Cortex of kidney (tissue), 1 donor: ENCODE measurements at places on chromosomes 4 and X.

- DNase-seq, result no peak
Observed at GRCh38 chrX:15382813-15383212, 1.4 kb downstream of the VEGFD start.

DNA sequence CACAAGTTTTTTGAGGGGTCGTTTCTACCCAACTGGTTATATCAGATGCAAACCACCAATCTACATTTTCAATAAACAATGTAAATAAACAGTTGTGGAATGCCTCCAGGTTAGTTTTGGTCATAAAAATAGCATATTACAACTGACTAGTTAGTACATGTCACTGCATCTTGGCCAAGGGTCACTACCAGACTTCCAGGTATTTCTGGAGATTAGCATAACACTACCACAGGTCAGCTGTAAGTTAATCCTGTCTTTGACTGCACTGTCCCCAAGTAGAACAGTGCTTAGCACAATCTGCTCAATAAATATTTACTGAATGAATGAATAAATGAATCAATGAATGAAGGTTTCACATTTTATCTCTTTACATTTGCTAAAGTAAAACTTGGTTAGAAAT lies 64.4 kb downstream of the TBC1D19 start:
- no peak for DNase-seq

- no peak for DNase-seq
Observed at GRCh38 chr4:45971108-45971507, 152.7 kb downstream of the GABRG1 start.

DNA sequence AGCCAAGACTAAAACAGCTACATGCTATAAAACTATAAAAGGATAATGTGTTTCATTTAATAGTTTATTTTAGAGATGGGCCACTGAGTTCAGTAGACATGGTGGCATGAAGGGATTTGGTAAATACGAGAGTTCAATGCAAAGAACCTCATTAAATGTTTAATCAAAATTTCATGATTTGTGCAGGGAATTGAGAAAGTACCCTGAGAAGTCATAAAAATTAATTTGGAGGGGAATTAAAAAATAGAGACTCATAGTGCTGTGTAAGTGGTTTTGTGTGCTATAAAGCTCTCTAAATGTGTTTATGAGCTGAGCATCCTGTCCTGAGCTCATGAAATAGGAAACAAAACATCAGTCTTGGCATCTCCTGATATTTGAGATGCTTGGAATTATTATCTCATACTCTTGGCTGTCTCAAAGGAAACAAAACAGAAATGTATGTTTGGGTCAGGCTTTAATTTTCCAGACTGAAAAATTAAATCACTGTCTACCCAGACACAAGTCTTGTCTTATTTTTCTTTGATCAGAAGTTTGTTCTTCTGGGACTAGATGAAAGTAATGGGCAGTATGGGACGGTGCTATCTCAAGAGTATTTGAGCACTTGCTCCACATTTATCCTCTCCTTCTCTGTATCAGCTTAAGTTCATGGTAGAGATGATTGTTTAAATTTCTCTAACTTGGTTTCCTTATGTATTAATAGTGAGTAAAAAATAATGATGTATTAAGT lies 38.0 kb upstream of the EMCN start:
- no peak for DNase-seq

GRCh38 chr4:11209826-11210225 lies 218.9 kb downstream of the HS3ST1 start:
- no peak for DNase-seq

- no peak for DNase-seq
Observed at GRCh38 chrX:109352066-109352588, 129.8 kb downstream of the GUCY2F start.

- no peak for DNase-seq
Observed at GRCh38 chrX:100625985-100626491, 10.6 kb downstream of the TSPAN6 start.

GRCh38 chr4:107777890-107778289 lies 46.8 kb upstream of the SGMS2 start:
- no peak for DNase-seq

- no peak for DNase-seq
Observed at GRCh38 chrX:20796450-20796849, 529.7 kb upstream of the RPS6KA3 start.

DNA sequence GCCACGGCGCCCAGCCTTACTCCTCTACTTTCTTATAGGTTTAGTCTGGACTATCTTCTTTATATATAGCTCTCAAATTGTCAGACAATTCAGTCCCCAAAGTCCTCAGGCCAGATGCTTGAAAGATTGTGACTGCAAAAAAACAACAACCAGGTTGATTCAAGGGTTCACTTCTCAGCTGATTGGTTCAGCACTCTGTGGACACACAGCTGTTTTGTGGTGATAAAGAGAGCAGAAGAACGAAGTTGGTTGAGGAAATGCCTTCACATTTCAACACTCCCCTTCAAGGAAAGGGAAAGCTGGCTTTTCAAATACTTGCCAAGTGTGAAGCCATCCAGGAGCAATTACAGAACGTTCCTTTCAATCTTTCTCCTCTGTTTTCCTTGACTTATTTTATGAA lies 166.8 kb downstream of the SHROOM3 start:
- no peak for DNase-seq

DNA sequence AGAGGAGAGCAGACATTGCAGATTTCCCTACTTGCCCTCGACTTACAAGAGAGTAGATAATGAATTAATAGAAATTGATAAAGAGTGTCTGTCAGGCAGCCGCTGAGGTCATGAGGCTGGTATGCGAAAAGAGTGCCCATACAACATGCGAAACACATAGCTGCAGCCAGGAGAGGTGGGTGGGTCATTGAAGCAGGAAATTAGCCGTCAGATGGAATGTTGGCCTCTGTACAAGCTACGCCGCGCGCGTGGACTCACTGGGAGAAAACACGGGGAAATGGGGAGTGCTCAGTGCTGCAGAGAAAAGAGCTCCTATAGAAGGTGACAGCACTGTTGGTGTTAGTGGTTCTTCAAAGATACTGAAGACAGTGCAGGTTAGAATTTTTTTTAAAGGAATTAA lies 125.1 kb downstream of the RAPGEF2 start:
- no peak for DNase-seq

DNA sequence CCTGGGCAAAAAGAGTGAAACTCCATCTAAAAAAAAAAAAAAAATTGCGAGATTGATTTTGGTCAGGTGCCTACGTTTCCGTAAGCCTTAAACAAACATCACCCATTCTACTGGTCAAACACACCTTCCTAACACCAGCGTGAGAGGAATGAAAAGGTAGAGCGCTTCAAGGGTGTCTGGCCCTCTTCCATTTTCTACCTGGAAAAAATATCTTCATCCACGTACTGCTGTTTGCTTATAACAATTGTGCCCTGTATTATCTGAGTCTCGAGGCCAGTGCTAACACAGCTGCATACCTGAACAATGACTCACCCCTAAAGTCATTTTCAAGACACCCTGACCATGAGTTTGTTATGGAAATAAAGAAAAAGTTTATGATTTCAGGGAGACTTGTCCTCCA lies 13.9 kb downstream of the TMSB4X start:
- no peak for DNase-seq

DNA sequence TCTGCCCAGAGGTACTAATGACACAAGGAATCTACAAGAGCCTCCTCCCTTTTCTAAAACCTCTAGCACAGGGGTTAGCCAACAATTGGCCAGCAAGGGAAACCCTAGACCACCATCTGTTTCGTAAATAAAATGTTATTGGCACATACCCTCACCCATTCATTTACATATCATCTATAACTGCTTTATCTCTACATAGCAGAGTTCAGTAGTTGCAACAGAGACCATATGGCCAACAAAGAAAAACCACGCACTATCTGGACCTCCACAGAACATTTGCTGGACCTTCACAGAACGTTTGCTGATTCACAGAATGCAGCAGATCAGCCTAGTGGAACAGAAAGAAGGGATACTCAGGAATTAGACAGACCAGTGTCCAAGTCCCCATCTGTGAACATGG lies 9.4 kb downstream of the SLC2A9 start:
- no peak for DNase-seq

- DNase-seq, result no peak
Observed at GRCh38 chr4:150720973-150721518, 139.1 kb downstream of the MAB21L2 start.

DNA sequence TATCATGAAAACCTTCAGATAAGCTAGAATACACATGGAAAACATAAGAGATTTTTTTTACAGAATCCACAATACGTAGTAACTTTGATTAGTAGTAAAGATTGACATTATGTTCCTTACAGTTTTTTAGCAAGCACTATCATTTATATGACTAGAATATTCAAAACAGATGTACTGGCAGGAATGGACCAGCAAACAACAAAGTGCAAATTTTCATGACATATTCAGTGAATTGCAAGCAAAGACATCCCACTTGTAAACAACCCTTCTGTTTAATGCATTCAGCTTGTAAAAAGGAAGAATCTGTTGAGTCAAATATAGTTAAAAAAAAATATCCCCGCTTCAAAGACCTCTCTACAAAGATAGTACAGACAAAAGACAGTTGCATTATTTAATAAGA lies 403.7 kb upstream of the TRAM1L1 start:
- DNase-seq, result no peak

- DNase-seq, result no peak
Observed at GRCh38 chrX:119871245-119871598, 311 bp downstream of the RNF113A start.

DNA sequence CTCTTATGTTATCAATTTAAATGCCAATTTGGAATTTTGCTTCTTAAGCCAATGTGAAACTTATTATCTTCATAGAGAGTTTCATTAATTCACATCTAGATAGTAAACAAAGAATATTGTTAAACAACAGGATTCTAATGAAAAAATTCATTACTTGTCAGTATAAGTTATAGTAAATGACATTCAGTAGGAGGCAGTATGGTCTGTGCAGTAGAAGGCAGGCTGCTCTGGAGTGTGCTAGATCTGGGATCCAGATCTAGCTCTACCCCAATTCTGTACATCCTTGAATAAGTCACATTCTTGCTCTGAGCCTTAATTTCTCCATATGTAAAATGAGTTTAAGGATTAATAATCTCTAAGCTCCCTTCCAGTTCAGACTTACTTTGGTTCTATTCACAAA lies 202.7 kb upstream of the POU3F4 start:
- DNase-seq, result no peak

GRCh38 chr4:91118597-91118996 lies 991.4 kb downstream of the CCSER1 start:
- DNase-seq, result no peak

DNA sequence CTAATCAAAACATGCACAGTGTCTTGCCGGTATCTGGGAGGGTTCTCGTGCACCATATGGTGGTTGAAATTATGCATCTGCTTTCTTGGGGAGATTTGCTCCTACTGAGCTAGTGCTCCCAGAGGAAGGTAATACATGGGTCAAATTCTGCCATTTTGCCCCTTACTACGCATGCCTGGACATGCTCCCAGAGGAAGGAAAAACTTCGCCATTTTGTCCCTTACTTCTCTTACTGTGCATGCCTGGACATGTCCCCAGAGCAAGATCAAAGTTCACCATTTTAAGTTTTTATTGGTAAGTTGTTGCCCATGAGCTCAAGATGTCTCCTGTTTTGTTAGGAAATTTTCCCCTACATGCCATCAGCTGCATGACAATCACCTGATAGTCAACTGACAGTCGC lies 252.1 kb upstream of the KLHL4 start:
- no peak for DNase-seq

DNA sequence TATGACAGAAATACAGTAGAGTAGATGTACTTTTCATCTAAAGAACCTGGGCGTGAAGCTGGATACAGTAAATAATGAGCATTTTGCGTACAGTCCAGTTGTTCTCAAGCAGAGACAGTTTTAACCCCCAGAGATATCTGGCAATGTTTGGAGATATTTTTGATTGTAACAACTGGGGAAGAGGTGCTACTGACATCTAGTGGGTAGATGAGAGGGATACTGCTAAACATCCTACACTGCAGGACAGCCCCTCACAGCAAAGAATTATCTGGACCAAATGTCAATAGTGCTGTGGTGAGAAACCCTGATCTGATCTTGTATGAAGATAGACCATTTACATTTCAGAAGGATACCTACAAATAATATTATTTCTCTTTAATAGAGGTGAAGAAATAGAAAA lies 200.2 kb upstream of the FAM47A start:
- DNase-seq, result no peak

DNA sequence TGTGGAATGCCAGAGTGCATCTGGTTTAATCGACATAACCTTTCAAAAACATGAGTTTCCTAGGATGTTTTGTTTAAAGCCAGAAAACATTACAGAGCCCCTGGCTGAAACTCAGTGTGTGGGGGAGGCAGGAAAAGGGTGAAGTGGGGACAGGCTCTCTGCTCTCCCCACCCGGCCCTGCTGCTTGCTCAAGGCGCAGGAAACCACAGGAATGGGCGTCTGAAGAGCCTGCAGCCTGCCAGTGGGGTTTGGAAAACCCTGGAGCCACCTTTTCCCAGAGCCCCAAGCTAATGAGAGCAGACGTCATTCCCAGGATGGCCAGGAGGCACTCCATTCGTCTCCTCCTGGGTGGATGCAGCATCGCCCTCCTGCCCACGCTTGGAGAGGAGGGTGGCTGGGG lies 240.6 kb downstream of the AFAP1 start:
- DNase-seq, result no peak

- DNase-seq, result no peak
Observed at GRCh38 chrX:77493677-77494553, 46.7 kb downstream of the FGF16 start.
